ENCODE measurements at places on chromosomes 2 and 18.

DNA sequence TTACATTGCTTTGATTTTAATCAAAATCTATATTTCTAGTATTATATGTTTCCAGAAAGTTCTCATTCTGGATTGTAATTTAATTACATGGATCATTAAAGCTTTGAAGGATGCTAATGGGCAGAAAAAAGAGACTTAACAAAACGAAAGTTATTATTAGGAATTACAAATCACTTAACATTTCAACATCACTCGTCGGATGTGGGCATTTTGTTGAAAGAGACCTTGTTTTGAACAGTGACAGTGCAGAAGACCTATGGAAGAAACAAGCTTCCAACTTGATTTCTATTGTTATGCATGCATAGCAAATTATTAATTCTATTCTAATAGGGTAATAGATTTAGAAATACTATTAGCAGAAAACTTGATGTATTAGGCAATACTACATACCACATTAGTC lies 31.4 kb upstream of the DARS1 start:
- DNase-seq, result no peak

- no peak for DNase-seq
Measured at GRCh38 chr2:10844097-10844496, 31.5 kb upstream of the PDIA6 start.

GRCh38 chr2:134838143-134838620 lies at the start of gene ACMSD:
ACMSD (plus strand) TSS chr2:134838616; CDS start chr2:134838683, 67 bp downstream.
- DNase-seq, result no peak

GRCh38 chr2:43041661-43042360 lies 184.6 kb downstream of the ZFP36L2 start:
- DNase-seq, result no peak

DNA sequence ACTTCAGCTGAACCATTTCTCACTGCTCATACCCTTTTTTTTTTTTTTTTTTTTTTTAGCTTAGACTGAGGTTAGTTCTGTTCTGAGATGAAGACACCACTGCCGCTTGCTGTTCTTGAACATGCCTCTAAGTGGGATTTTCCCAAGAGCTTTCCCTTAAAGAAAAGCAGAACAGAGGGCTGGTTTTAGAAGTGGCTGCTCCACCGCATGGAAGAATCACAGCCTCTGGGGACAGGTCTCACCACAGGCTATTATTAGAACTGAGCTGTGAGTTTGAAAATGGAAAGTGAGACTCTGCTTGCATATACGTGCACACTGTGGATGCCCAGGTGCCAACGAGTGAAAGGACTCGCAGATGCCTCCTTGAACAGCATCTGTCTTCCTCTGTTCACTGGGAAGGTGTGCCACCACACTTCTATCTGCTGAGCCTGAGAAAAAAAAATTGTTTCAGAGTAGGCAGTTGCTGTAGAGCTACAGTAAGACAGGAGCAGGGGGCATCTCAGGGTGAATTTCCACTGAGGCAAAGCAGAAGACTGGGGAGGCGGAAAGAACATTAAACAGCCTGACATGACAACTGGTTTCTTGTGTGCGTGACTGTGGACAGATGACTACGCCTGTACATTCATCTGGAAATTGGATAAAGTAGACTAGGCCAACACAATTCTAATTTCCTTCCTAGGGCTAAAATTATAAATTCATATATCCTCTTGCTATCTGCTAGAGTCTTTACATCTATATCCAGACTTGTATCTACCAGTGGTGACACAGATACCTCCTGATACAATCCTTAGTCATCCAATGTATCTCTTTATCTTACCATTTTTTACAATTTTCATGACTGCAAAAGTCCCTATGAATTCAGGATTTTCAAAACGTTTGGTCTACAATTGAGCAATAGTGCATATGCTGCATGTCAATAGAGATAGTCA lies 1045.7 kb upstream of the CELF4 start:
- DNase-seq, result no peak

- no peak for DNase-seq
Measured at GRCh38 chr18:50027996-50028395, 167.0 kb downstream of the MYO5B start.

DNA sequence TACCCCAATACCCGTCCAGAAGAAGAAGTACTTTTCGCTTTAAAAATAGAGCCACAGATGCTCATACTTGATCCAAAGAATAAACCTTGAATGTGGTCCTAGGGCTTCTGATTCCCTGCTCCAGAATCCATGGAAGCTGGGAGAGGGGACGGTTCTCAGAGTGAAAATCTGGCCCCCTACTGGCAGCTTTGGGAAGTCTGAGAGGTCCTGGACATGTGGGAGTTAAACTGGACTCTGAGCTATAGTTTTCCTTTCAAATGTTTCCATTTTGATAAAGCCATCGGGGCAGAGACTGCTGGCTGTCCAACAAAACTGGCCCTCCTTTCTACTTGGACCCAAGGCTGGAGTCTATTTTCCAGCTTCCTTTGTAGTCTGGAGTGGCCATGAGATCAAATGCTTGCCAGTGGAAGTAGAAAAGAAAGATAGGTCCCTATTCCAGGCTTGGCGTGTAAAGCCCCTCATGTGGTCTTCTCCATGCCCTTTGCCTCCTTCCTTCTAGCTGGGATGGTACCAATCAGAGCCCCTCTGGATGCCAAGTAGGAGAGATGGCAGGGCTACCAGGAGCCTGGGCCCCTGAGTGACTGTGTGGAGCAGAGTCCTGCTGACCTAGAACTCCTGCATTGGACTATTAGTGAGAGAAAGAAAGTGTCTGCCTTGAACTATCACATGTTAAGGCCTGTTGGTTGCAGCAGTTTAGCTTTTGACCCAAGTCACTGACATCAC lies 37.7 kb upstream of the TBC1D8 start:
- no peak for DNase-seq

DNA sequence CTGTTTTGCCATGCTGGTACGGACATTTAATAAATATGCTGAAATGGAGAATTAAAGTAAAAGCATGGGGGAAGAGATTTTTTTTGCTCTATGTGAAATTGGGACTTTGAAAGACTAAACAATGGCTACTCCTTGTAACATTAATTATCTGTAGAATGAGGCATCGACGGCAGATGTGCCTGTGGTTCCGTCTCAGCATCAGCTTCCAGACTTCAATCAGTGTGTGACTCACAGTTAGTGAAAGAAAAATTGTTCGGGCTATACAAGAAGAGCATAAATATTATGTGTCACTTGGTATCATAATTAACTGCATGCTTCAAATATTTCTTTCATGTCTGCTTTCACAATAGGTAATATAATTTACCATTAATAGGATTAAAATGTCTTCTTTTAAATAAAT lies 117.0 kb upstream of the SMIM21 start:
- no peak for DNase-seq

- DNase-seq, result no peak
Measured at GRCh38 chr2:222572264-222572721, 83.6 kb downstream of the FARSB start.

DNA sequence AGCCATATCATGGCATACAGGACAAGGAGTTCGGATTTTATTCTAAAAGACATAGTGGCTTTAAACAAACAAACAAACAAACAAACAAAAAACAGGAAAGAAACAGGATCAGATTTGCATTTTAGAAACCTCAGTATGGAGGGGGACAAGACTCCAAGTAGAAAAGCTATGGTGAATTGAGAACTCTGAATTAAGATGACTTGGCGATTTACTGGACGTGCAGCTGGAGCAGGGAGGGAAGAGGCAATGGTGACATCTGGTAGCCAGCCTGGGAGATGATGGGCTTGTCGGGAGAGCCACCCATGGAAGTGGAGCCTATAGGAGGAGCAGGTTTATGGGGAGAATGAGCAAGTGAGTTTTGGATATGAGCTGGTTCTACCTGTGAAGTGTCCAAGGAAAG lies 13.2 kb downstream of the CPLX4 start:
- no peak for DNase-seq

DNA sequence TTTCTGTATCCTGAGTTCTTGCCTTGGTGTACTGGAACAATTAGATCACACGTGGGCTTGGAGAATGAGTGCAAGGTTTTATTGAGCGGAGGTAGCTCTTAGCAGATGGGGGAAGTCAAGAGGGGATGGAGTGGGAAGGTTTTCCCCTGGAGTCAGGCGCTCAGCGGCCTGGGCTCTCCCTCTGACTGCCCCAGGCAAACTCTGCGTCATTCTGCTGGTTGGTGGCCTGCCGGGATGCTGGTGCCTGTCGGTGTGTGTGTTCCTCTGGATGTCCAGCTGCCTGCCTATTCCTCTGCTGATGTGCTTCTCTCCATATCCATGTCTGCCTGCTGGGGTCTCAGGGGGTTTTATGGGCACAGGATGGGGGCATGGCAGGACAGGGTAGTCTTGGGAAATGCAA lies 111.0 kb downstream of the TRIB2 start:
- no peak for DNase-seq

GRCh38 chr2:30686669-30687068 lies 120.6 kb downstream of the CAPN13 start:
- DNase-seq, result no peak

- DNase-seq, result no peak
Measured at GRCh38 chr2:102129082-102129481, 13.5 kb upstream of the IL1R1 start.

DNA sequence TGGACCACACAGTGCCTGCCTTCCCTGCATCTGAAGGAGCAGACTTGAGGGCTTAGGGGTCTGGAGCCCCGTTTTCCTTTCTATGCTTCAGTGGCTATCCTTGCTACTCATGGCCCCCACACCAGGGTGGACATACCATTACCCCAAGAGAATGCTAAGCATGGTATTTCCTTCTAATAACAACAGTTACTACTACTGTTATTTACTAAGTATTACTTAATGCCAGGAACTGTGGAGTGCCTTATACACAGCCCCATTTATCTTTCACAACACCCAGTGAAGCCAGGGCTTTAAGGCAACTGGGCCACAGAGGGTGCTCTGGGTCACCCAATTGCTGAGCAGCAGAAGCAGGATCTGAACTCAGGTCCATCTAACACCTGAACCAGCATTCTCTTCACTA lies 5.8 kb upstream of the PAX8 start:
- no peak for DNase-seq

- peak; percentile 35 for DNase-seq
Measured at GRCh38 chr2:100819370-100820272, at the start of gene NPAS2. NPAS2 (plus strand) TSS chr2:100820139; CDS start chr2:100904755, 84,616 bp downstream.

All from activated CD4-positive, alpha-beta T cell treated with anti-CD3 and anti-CD28 coated beads for 4 hours (primary cell).